ENCODE measurements at places on chromosomes 7 and 10. TPM values are rescaled to one million over a fixed set of nuclear protein-coding genes. Genes with fewer than 3 reads are reported as not detected.

DNA sequence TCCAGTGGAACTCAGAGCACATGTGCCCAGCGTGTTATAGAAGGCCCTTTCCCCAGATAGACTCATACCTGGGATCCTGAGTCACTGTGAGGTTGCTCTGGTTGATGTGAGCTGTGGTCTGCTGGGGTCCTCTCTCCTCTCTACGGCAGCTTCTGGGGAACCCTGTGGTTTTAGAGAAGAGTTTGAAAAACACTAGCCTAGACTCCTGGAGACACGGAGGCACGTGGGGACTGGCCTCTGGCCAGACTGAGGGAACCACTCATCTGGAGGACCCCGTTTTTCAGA, 10.3 kb downstream of the ZNF775 start:
- no peak overlapping the region for H3K27ac ChIP-seq
- peaks cover 2% of the 10 kb centered on the region for H3K36me3 ChIP-seq
- H3K27me3 ChIP-seq, result no peaks in the 10 kb centered on the region
- no peak overlapping the region for H3K4me3 ChIP-seq
- DNase-seq, result no peak

DNA sequence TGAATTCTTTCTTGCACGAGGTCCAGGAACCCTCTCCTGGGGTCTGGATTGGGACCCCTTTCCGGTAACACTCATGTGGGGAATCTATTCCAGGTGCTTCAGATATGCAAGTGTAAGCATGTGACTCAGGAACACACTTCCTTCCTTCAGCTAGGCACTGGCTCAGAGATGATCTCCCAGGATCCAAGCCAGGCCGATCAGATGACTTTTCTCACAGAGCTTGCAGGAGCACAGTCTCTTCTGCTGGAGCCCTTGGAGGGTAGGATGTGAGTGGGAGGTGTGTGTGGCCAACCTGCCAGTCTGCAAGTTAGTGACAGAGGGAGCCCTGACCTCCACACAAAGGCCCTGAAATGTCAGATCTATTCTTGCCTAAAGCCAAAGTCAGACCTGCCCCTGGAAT, 108.3 kb downstream of the CPXM2 start:
- no peak for DNase-seq
- peaks cover 46% of the 10 kb centered on the region for H3K27me3 ChIP-seq
- no peak overlapping the region for H3K4me3 ChIP-seq
- H3K36me3 ChIP-seq, result no peaks in the 10 kb centered on the region
- no peak overlapping the region for H3K27ac ChIP-seq
- H3K4me1 ChIP-seq, result no peaks in the 10 kb centered on the region

DNA sequence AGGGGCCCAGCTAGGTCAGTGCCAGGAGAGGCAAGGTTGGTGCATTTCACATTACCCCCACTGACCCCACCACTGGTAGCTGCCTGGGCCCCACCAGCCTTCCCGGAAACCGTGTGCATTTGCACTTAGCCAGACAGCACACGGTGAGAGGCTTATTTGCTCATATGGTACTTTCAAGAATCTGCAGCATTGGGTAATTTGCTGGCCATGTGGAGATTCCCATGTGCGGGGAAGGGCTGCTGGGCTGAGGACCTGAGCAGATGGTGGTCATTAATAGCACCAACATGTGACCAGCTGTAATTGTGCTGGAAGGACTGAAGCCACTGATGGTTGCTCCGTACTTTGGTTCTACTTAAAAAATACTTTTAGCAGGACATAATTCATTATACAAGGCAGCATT, 323.8 kb downstream of the DPP6 start:
- H3K4me3 ChIP-seq, result no peak overlapping the region
- DNase-seq, result no peak
- H3K27me3 ChIP-seq, result no peaks in the 10 kb centered on the region
- no peak overlapping the region for H3K27ac ChIP-seq
- H3K4me1 ChIP-seq, result no peaks in the 10 kb centered on the region
- H3K36me3 ChIP-seq, result no peaks in the 10 kb centered on the region

Gene CCDC3
- not detected for total RNA-seq

Gene DEPP1
- 0.27 TPM for total RNA-seq

DNA sequence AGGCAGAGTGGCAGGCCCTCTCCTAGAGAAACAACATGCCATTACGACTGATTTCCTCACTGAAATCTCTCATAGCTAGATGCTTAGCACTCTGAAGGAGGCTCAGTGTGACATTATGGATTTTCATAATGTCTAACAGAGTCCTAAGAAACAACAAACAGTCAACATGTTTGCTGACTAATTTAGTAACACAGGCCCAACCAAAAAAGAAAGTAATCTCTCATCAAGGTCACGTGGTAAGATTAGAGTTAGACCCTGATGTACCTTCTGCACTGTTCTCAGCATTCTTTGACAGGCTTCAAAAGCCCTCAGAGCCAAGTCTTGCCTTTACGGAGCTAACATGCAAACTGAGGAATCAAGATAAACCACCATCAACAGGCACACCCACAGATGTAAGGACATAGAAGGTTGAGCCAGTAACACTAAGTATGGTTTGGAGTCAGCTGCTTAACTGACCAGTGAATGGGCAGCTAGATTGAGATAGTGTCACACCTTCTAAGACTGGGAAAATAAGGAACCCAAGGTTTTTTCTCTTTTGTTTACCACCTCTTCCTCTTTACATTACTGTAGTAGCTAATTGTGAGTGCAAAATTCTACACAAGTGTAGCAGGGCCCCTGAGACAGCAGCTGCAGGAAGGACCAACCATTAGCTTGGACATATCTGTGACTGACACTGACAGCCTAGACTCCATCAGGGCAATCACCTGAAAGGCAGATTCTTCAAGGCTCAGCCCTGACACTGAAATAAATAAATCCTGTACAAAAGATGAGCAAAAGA, 15.3 kb upstream of the KCNIP2 start:
- no peak for DNase-seq
- H3K27me3 ChIP-seq, result no peaks in the 10 kb centered on the region
- H3K4me3 ChIP-seq, result no peak overlapping the region
- peaks cover 25% of the 10 kb centered on the region for H3K36me3 ChIP-seq
- peaks cover 4% of the 10 kb centered on the region for H3K4me1 ChIP-seq
- no peak overlapping the region for H3K27ac ChIP-seq

Gene NPY4R
- total RNA-seq, result not detected

GRCh38 chr10:50398823-50399222, 147.5 kb upstream of the ASAH2 start:
- H3K27ac ChIP-seq, result no peak overlapping the region
- H3K27me3 ChIP-seq, result no peaks in the 10 kb centered on the region
- peaks cover under 1% of the 10 kb centered on the region for H3K36me3 ChIP-seq

DNA sequence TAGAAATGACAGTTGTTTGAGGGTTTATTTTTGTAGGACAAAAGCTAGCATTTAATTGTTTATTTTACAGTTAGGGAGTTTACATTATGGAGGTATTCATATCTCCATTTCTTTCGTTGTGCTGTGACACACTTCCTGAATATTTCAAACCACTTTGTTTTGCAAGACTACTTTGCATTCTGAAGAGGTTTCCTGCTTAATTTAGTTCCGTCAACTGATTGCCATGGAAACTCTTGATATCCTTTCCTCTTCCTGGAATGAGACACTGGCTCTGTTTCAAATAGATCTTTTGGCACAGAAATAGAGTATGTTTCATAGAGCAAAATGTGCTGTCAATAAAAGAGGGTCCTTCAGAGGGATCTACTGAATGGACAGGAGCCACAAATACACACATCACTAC, 159.5 kb upstream of the AGR3 start:
- peaks cover 14% of the 10 kb centered on the region for H3K27me3 ChIP-seq
- H3K27ac ChIP-seq, result no peak overlapping the region
- H3K36me3 ChIP-seq, result no peaks in the 10 kb centered on the region
- no peak for DNase-seq
- H3K4me1 ChIP-seq, result peaks cover 14% of the 10 kb centered on the region
- H3K4me3 ChIP-seq, result no peak overlapping the region

Gene NPTX2
- not detected for total RNA-seq

- H3K36me3 ChIP-seq, result peaks cover 32% of the 10 kb centered on the region
- no peak overlapping the region for H3K4me3 ChIP-seq
- H3K4me1 ChIP-seq, result peaks cover 76% of the 10 kb centered on the region
- H3K27ac ChIP-seq, result no peak overlapping the region
- H3K27me3 ChIP-seq, result no peaks in the 10 kb centered on the region
Observed at GRCh38 chr10:101686133-101686925, 8.6 kb downstream of the FBXW4 start.

Gene FEZF1
- not detected for total RNA-seq

Gene GNAT3
- total RNA-seq, result not detected

Gene SORCS3
- total RNA-seq, result not detected

- peaks cover 2% of the 10 kb centered on the region for H3K27me3 ChIP-seq
- DNase-seq, result no peak
- H3K27ac ChIP-seq, result no peak overlapping the region
- H3K4me3 ChIP-seq, result no peak overlapping the region
- H3K36me3 ChIP-seq, result no peaks in the 10 kb centered on the region
Observed at GRCh38 chr7:101594790-101595189, 34.3 kb downstream of the MYL10 start.

Gene NUTM2E
- 0.23 TPM for total RNA-seq

DNA sequence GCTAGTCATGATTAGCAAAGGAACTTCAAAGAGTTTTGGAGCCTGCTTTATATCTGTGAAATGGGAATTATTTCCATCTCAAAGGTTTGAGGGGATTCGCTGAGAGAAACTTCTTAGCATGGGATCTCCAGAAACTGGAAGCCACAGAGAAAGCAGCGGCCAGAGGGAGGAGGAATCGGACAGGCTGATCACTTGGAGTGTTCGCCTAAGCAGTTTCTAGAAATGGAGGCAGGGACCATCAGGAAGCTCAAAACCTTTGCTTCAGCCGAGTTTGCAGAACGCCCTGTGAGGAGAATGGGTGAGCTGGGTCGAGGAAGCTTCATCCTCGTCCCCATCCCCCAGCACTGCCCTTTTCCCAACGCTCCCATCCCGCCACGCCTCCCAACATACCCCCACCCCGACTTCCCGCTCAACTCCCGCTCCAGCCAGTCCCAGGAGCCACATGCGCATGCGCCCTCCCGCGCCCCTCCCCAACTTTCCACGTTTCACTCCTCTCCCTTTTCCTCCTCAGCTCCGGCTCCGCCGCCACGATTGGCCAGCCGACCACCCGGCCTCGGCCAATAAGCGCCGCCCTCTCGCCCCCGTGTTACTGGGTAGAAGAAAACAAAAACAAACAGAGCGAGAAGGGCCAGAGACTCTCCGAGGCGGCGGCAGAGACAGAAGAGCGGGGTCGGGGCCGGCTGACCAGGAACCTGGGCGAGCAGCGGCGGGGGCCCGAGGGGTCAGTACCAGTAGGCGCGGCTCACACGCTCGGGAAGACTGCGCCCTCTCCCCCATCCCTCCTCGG, at the start of gene PDCD4:
Gene PDCD4 (plus strand): TSS at position 631 of the 787 bp plus-strand sequence. CDS start 4,100 bp downstream, outside the sequence.
- peak; percentile 97 for DNase-seq
- H3K36me3 ChIP-seq, result peaks cover 20% of the 10 kb centered on the region
- peaks cover 59% of the 10 kb centered on the region for H3K4me1 ChIP-seq
- H3K27me3 ChIP-seq, result no peaks in the 10 kb centered on the region

- peaks cover 17% of the 10 kb centered on the region for H3K4me1 ChIP-seq
- H3K36me3 ChIP-seq, result peaks cover 12% of the 10 kb centered on the region
- H3K27ac ChIP-seq, result no peak overlapping the region
- H3K4me3 ChIP-seq, result no peak overlapping the region
- H3K27me3 ChIP-seq, result no peaks in the 10 kb centered on the region
- DNase-seq, result peak; percentile 72
Observed at GRCh38 chr7:139620676-139621344, 97.3 kb downstream of the CLEC2L start.

- H3K4me1 ChIP-seq, result peaks cover 9% of the 10 kb centered on the region
- H3K36me3 ChIP-seq, result no peaks in the 10 kb centered on the region
Observed at GRCh38 chr10:32437334-32437733, 8.6 kb upstream of the CCDC7 start.

- H3K4me1 ChIP-seq, result no peaks in the 10 kb centered on the region
- H3K4me3 ChIP-seq, result no peak overlapping the region
- peaks cover 2% of the 10 kb centered on the region for H3K27me3 ChIP-seq
- no peaks in the 10 kb centered on the region for H3K36me3 ChIP-seq
- DNase-seq, result no peak
Observed at GRCh38 chr10:48819783-48820182, 119.9 kb downstream of the LRRC18 start.

GRCh38 chr7:139725077-139725476, 52.7 kb downstream of the HIPK2 start:
- H3K36me3 ChIP-seq, result peaks cover 7% of the 10 kb centered on the region
- no peak overlapping the region for H3K27ac ChIP-seq
- no peak overlapping the region for H3K4me3 ChIP-seq
- peaks cover 33% of the 10 kb centered on the region for H3K4me1 ChIP-seq

- no peak for DNase-seq
- peaks cover 22% of the 10 kb centered on the region for H3K4me1 ChIP-seq
- no peaks in the 10 kb centered on the region for H3K27me3 ChIP-seq
- H3K36me3 ChIP-seq, result no peaks in the 10 kb centered on the region
- H3K27ac ChIP-seq, result no peak overlapping the region
Observed at GRCh38 chr7:7773334-7774309, 55.2 kb upstream of the RPA3 start.

DNA sequence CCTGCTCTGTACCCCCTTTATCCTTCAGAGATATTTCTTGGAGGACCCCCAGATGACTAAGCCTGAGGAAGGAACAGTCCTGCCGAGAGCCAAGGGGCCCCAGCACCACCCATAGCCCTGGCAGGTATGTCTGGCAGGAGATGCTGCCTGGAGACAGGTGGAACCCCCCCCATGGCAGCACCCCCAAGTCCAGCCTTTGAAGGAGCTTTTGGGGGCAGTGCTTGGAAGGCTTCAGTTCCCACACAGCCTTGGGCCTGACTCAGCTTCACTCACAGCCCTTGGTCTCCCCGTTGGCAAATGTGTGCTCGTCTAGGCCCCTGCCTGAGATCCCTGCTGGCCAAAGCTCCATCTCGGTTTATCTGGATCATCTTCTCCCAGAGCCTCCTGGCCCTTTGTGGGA, 23.0 kb upstream of the PCBD1 start:
- no peak overlapping the region for H3K27ac ChIP-seq
- no peaks in the 10 kb centered on the region for H3K4me1 ChIP-seq
- no peak overlapping the region for H3K4me3 ChIP-seq
- peaks cover 5% of the 10 kb centered on the region for H3K27me3 ChIP-seq
- DNase-seq, result no peak

Gene LIPJ
- total RNA-seq, result not detected

- DNase-seq, result peak; percentile 75
- peaks cover 20% of the 10 kb centered on the region for H3K27me3 ChIP-seq
- peak overlapping the region; percentile 97 for H3K4me3 ChIP-seq
Observed at GRCh38 chr10:62817121-62817765, 1.1 kb upstream of the EGR2 start.

DNA sequence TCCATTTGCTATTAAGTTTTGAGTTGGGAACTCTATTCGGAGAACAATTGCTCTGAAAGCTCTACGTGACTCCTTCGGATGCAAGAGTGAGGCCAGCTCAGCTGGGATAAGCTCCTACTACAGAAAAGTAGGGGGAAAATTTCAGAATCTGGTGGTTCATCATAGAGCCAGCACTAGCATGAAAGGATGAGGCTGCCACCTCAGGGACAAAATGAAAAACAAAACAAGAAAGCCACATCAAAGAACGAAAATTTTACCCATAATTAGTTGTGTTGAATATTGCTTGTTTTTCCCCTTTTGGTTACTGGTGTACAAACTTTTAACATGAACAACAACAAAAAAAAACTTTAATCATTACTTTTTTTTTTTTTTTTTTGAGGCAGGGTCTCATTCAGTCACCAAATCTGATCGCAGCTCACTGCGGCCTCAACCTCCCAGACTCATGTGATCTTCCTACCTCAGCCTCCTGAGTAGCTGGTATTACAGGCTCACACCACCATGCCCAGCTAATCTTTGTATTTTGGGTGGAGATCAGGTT, 39.7 kb upstream of the NFE2L3 start:
- H3K4me1 ChIP-seq, result peaks cover 4% of the 10 kb centered on the region
- H3K4me3 ChIP-seq, result no peak overlapping the region
- no peak for DNase-seq
- no peak overlapping the region for H3K27ac ChIP-seq
- peaks cover 1% of the 10 kb centered on the region for H3K27me3 ChIP-seq

Gene AKR1D1
- not detected for total RNA-seq
